ENCODE measurements at places on chromosomes 2 and 18.

DNA sequence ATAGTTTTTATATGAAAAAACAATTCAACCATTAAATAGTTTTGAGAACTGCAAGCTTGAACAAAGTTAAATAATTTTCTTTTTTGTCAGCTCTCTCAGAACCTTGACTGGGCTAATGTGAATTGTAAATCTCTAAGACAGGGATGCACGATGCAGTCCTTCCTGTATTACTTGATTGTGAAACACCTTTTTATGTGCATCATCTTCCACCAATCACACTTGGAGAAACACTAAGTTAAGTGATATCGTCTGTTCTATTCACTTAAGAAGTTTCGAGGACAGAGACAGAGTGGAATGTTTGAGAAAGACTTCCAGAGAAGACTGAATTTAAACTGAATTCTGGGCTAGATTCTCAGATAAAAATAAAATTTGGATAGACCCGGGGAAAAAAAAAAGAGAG is 238.2 kb downstream of the MREG start:
- DNase-seq = no peak

DNA sequence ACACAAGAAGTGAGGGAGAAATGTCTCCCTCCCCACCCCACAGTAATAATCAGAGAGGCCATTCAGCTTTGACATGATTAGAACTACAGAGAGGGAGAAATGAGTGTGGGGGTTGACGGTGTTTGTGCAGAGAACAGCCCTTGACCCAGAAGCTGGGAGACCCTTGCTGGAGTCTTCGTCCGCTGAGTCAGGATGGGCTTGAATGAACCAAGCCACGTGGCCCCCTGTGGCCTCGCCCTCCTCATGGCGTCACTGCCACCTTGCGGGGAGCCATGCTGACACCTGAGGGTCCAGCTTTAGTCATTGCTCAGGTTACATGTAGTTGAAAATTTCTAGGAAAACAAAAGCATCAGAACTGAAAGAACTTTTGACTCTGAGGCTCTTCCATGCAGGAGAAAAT is 101.2 kb downstream of the DGKD start:
- DNase-seq = no peak

DNA sequence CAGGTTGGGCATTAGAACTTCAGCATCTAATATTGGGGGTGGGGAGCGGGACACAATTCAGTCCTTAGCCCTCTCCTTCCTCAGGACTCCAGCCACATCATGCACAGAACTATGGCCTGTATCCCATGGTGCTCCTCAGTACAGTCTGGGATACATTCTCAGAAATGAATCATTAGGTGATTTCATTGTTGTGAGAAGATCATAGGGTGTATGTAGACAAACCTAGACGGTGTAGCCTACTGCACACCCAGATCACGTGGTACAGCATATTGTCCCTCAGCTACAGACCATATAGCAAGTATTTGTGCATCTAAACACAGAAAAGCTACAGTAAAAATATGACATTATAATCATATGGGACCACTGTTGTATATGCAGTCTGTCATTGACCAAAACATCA is 23.2 kb upstream of the IMP4 start:
- DNase-seq = no peak

DNA sequence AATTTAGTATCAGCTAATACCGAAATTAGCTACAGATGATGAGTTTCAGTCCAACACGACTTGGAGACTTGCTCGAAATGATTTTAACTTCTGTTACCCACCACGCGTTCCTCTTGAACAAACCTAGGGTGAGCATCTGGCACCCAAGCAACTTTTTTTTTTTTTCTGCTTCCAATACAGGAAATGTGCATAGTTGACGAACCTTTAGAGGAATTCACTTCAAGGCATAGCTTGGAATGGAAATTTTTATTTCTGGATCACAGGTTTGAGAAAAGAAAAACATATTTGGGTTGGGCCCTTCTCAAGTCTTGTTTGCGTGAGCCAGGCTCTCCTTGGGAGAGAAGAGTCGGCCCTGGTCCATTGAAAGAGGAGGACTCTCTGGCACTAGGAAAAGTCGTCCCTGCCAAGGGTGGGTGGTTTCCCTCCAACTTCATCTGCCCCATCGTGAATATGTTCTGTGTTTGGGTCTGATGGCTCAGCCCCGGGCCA is 37.4 kb upstream of the RPL31 start:
- no peak for DNase-seq

GRCh38 chr2:29397039-29397438 is 281.8 kb downstream of the CLIP4 start:
- no peak for DNase-seq

DNA sequence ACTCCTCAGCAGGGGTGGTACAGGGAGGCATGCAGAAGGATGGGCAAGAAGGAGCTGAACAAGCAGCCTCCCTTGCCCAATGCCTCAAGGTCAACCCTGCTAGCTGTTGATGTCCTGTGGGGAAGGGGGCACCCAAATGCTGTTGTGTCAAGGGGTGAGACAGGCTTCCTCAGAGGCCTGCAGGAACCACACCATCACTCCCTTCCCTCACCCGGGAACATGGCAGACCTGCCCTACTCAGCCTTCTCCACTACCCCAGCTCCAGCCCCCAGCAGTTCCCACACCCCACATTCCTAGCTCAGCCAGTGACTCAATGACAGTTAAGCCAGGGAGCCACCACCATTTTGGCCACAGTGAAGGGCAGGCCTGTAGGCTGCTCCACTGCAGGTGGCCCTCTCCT is 53.9 kb upstream of the RMP24 start:
- no peak for DNase-seq

- no peak for DNase-seq
These were observed 189.6 kb upstream of the RMP24 start for GRCh38 chr18:35782926-35783325.

DNA sequence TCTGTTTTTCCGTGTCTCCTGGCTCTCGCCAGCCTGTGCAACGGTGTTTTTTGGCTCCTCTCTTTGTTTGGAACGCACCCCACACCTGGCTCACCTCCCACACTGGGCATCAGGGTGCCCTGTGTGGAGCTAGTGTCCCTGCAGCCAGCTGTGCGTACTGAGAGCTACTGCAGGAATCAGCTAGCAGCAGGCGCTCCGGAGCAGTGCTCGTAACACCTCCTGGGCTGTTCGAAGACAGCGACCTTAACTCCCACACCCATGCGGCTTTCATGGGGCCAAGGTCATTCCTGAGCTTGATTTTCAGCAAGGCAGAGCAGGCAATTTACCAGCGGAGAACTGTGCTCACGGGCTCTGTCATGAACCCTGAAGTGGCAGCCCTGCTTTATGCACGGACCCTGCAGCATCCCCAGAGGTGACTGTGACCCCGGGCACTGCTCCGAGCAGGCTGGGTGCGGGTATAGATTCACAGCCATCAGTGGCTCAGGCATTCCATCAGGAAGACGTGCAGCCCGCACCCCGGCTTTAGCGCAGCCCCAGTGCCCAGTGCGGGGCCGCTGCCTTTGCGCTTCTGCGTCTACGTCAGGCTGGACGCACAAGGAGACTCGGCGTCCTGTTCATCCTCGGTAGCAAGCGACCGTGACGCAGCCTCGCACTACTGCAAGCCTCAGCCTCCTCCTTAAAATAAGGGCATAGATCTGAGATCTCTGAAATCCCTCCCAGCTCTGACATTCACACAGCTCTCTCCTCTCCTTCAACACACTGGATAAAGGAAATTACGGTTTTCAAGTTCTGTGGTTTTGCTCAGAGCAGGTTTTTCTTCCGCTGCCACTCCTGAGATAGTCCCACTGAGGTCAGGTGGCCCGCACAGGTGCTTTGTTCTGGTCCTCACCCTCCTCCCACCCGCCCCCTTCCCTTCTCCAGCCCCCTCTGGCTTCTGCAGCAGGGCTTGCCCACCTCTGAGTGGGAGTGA is 58.2 kb downstream of the ADI1 start:
- DNase-seq = no peak

- no peak for DNase-seq
These were observed 271.8 kb downstream of the MBD2 start for GRCh38 chr18:53952700-53953099.

GRCh38 chr2:47112665-47113435 is 42.3 kb downstream of the STPG4 start:
- DNase-seq = no peak

DNA sequence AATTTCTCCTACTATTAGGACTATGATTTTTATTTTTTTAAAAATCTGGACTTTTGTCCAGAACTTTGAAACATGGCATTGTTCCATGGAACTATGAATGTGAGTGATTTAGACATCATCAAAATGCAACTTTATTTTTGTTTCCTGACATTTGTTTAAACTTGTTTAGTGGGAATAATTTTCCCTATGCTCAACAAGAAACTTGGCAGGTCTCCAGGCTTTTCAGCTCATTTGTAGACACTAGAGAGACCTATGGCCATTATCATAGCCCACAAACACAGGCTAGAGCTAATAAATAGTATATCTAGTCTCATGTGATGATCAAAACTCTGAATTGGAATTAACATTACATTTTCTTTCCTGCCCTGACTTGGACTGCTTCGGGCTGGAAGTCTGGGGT is 145.1 kb upstream of the CELF4 start:
- DNase-seq = no peak

- DNase-seq = no peak
These were observed 17.7 kb upstream of the IGFBP2 start for GRCh38 chr2:216615298-216616082.

- peak; percentile 39 for DNase-seq
These were observed 237.4 kb downstream of the CAMKMT start for GRCh38 chr2:44599130-44599529.

DNA sequence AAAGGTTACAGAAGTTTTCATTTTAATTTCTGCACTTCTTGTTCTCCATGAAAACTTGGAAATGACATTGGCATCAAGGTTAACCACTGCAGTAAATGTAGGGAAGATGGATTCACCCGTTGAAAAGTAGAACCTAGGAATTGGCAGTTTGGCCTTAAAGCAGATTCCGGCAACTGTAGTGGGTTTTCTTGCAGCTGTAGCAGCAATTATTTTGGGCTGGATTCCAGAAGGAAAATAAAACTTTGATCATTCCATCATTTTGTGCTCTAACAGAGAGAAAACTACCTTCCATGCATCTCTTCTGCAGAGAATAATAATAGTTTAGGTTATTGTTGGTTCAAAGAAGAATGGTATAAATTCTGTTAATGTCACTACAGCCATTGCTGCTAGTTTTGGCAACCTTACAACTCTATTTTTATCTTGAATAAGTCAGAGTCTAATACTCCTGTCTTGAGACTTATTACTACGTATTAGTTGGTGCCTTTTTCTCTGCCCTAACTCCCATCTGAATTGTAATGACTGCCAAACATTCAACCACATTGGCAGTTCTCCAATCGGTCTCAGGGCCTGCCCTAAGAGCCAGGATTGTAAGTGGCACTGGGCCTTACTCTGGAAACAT is 178.1 kb upstream of the PIEZO2 start:
- DNase-seq = no peak

DNA sequence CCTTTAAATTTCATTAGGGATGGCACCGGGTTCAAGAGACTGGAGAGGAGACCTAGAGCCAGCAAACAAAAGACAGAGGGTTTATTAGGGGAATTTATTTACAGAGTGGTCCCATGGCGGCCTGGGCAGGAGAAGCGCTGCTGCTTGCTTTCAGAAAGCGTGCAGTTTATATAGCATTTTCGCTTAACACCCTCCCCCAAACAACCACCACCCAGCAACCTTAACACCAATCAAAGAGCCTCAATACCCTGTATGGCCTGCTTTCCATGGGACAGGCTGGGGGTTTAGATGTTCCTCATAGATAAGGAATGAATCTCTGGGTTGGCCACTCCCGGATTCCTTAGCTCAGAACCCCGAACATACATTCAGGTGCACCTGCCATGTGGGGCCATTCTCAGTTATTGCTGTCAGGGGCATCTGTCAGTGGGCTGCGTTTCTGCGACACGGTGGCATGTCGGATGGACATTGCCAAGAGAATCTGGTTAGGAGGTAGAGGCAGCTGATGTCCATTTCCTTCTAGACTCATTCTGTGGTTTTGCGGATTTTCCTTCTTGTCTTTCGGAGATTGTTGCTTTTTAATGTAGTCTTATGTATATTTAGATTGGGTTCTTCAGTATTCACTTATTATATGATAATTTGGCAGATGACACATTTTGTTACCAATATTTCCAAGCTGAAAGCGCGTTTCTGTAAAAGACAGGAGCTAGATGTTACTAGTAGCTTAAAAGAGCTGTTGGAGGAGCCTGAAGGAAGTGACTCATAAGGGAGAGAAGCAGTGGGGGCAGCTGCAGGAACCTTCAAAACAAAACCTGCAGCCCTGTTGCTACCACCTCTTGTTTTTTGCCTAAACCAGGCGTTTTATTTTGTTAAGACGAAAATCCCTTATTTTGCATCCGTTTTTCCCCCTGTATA is 7.2 kb downstream of the AGAP1 start:
- no peak for DNase-seq

GRCh38 chr2:173386738-173387065 is 32.0 kb downstream of the CDCA7 start:
- no peak for DNase-seq

DNA sequence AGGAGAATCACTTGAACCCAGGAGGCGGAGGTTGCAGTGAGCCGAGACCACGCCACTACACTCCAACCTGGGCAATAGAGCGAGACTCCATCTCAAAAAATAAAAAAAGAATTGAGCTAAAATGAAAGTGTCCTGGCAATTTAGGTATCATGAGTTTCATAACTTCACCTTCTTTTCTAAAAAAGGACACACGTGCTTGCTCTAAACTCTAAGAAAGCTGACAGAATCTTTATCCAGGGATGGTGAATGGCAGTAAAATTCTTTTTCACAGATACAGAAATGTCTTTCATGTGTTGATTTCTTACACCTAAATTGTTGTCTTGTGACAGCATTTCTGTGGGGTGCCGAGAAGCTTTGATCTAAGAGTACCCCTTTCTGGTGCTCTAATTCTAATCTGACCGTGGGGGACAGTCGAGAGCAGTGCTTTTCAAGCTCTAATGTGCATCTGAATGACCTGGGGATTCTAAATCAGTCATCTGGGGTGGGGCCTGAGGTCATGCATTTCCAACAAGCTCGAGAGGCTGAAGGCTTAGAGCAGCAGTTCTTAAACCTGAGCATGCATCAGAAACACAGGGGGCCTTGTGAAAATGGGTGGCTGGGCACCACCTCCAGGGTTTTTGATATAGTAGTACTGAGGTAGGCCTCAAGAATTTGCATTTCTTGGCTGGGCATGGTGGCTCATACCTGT is 42.1 kb upstream of the REL start:
- DNase-seq = no peak
